Activated CD4-positive, alpha-beta T cell treated with anti-CD3 and anti-CD28 coated beads, Interleukin-2, amount 10 ng/mL, durations not matched to agents 24 days and 14 days (primary cell): ENCODE measurements at places on chromosomes 5 and 9. TPM values are rescaled to one million over a fixed set of nuclear protein-coding genes. Genes with fewer than 3 reads are reported as not detected.
A peak's percentile ranks its signal among the peaks of the same experiment; 100 is the strongest.

ZSWIM6 gene
- 7.4 and 7.9 TPM in 2 replicates for total RNA-seq

TMOD1 gene
- 0.71 and 0.91 TPM in 2 replicates for total RNA-seq

PRRT1B gene
- total RNA-seq: not detected in 2 replicates

FBXL7 gene
- not detected in 2 replicates for total RNA-seq

FOXD4 gene
- not detected in 2 replicates for total RNA-seq

AGXT2 gene
- not detected in 2 replicates for total RNA-seq

F12 gene
- total RNA-seq: 2.7 and 2.8 TPM in 2 replicates

CDH10 gene
- total RNA-seq: not detected in 2 replicates

ENTREP1 gene
- total RNA-seq: not detected in 2 replicates

DNA sequence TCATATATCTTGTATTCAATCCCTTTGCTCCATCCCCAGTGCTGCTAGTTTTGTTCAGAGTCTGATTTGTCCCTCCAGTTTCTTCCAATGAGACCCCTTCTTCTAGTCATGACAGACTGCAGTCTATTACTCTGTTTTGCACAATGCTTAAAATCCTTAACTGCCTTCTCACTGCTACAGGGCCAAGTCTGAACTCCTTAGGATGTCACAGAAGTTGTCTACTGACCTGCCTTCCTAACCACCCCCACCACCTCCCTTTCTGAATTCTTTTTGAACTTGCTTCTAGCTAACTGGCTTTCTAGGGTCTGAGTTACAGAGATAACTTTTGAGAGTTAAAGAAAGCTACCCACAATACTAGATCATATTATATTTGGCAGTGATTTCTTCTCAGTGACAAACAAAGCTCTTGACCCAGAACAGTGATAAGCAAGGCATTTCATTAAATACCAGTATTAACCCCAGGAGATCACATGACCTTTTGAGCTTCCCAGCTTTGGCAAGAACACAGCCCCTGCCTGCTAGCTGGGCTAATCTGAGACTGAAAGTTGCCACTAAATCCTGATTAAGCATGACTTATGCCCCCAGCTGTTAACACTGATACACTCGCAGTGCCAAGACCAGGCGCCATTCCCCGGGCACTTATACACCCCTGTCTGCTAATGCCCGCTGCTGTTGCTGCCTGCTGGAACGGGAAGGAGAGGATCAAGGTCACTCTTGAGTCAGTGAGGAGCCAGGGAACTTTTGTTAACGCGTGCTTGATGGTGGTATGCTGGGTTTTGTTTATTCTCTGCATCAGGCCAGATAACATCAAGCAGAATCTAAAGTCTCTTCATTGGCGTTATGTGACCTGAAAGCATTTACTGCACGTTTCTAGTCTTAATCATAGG is 36.4 kb upstream of the ADAMTSL1 start:
- no peak overlapping the region for H3K4me3 ChIP-seq
- H3K4me1 ChIP-seq: no peaks in the 10 kb centered on the region
- H3K36me3 ChIP-seq: no peaks in the 10 kb centered on the region
- H3K27ac ChIP-seq: no peak overlapping the region
- DNase-seq: no peak
- H3K27me3 ChIP-seq: peaks cover 20% of the 10 kb centered on the region

DNA sequence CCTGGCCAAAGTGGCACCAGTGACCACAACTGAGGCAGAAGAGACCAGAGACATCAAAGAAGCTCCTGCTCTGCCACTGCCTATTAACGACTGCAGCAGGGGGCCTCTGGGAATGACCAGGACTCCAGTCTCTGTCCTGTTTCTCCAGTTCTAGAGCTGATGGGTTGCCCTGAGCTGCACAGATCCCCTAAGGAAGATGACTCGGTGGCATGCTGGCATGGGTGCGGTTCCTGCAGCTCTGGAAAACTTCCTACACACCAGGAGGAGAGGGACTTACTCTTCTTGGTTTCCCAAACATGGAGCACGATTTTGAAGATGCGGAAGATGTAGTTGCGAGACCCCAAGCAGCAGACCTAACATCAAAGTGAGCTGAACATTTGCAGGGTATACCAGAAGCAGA is 2.7 kb downstream of the SLIT3 start:
- no peak overlapping the region for H3K4me3 ChIP-seq
- no peak for DNase-seq
- no peak overlapping the region for H3K27ac ChIP-seq
- H3K36me3 ChIP-seq: no peaks in the 10 kb centered on the region
- H3K27me3 ChIP-seq: peaks cover 40% of the 10 kb centered on the region

- H3K4me3 ChIP-seq: peak overlapping the region; percentile 95
- H3K27me3 ChIP-seq: peaks cover 8% of the 10 kb centered on the region
- peaks cover 7% of the 10 kb centered on the region for H3K4me1 ChIP-seq
- peaks cover 26% of the 10 kb centered on the region for H3K36me3 ChIP-seq
- H3K27ac ChIP-seq: peak overlapping the region; percentile 97
Measured at GRCh38 chr9:135500071-135500524, 384 bp upstream of the MRPS2 start.

- H3K4me3 ChIP-seq: no peak overlapping the region
- no peaks in the 10 kb centered on the region for H3K36me3 ChIP-seq
- peak; percentile 69 for DNase-seq
- no peak overlapping the region for H3K27ac ChIP-seq
- H3K4me1 ChIP-seq: peaks cover 8% of the 10 kb centered on the region
Measured at GRCh38 chr5:96595300-96596090, 66.7 kb upstream of the CAST start.

DNA sequence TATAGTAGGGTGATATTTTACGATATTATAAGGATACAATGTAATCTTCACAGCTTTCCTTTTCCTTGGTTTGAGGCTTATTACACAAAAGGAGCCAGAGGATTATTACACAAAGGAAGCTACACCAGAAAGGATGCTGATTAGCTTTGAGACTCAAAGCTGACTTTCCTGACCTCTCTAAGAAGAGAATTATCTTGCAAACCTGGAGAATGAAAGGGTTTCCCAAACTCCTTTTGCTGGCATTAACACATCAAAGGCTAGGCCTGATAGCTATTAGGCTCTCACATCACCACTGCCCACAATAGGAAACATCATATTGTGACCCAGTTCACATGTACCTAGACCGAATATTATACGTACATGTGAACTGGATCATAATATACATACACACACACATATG is 34.2 kb upstream of the CHD1 start:
- no peaks in the 10 kb centered on the region for H3K36me3 ChIP-seq
- H3K4me3 ChIP-seq: no peak overlapping the region
- H3K27me3 ChIP-seq: peaks cover 4% of the 10 kb centered on the region
- H3K4me1 ChIP-seq: no peaks in the 10 kb centered on the region

DNA sequence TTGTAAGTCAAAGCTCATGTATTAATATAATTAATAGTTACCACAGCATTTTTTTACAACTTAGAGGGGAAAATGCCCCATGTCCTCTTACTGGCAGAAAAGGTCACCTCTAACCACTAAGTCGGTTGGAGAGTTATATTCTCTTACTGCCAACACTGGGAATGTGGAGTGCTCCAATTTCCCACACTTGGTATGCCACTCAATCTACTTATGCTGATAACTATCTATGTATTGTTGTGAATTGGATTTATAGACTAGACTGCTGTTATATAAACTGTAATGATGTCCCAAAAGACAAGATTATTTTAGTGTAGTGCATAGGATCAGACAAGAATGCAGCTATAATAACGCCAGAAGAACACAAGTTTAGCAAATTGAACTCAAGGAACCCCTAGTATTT is 2385.2 kb upstream of the C9orf72 start:
- H3K36me3 ChIP-seq: no peaks in the 10 kb centered on the region
- H3K4me3 ChIP-seq: no peak overlapping the region
- H3K27me3 ChIP-seq: no peaks in the 10 kb centered on the region
- no peak overlapping the region for H3K27ac ChIP-seq
- no peaks in the 10 kb centered on the region for H3K4me1 ChIP-seq
- no peak for DNase-seq

DNA sequence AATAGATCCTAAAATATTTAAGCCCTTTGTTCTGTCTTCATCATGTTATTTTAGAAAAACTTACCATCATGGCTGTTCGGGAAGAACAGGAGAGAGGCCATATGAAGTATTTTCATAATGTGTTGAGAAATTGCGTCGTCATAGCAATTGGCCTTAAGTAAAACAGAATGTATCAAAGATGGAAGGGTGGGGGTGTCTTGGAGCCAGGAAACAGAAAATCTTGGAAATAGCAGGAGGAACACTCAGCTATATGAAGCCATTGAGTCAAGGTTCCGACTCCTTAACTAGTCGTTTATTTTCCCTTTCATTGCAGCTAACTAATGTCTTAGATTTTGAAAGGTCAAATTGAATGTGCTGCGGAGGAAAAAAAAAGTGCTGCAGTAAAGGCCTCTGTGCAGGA is 1.3 kb downstream of the SPTAN1 start:
- H3K4me1 ChIP-seq: peaks cover 45% of the 10 kb centered on the region
- no peak overlapping the region for H3K4me3 ChIP-seq

GRCh38 chr5:87116825-87117512 is 150.7 kb upstream of the RASA1 start:
- DNase-seq: no peak
- H3K27ac ChIP-seq: peak overlapping the region; percentile 4
- H3K4me3 ChIP-seq: no peak overlapping the region

GRCh38 chr5:88226881-88227450 is 41.7 kb downstream of the TMEM161B start:
- H3K36me3 ChIP-seq: peaks cover 17% of the 10 kb centered on the region
- H3K27me3 ChIP-seq: no peaks in the 10 kb centered on the region
- DNase-seq: no peak
- H3K27ac ChIP-seq: no peak overlapping the region

GRCh38 chr9:128218518-128219389 is 15.6 kb downstream of the DNM1 start:
- DNase-seq: peak; percentile 99
- H3K4me1 ChIP-seq: peaks cover 14% of the 10 kb centered on the region
- H3K27me3 ChIP-seq: peaks cover 6% of the 10 kb centered on the region
- H3K4me3 ChIP-seq: peak overlapping the region; percentile 82
- no peaks in the 10 kb centered on the region for H3K36me3 ChIP-seq

- no peak overlapping the region for H3K4me3 ChIP-seq
- no peaks in the 10 kb centered on the region for H3K36me3 ChIP-seq
- no peaks in the 10 kb centered on the region for H3K27me3 ChIP-seq
Measured at GRCh38 chr9:103362986-103363385, 367.9 kb downstream of the CYLC2 start.

DNA sequence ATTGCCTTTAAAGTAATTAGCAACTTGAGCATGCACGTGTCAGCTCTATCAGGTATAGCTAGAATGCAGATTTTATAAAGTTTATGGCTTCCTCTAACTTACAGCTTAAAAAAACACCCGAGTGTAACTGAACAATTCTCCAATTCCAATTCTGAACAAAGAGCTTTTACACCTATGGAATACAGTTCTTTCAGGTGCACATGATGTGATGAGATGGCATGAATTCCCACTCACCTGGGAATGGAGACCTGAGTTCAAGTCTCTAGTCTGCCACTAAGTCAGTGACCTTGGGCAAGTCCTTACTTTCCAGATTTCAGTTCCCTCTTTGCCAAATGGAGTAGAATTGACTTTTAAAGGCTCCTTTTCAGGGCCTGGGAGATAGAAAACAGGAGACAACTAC is 1.8 kb downstream of the ZFAND5 start:
- H3K4me1 ChIP-seq: peaks cover 42% of the 10 kb centered on the region
- peaks cover 42% of the 10 kb centered on the region for H3K36me3 ChIP-seq
- DNase-seq: peak; percentile 60

GRCh38 chr5:153798830-153799229 is 239.9 kb downstream of the FAM114A2 start:
- no peaks in the 10 kb centered on the region for H3K36me3 ChIP-seq
- H3K27ac ChIP-seq: no peak overlapping the region
- H3K4me1 ChIP-seq: no peaks in the 10 kb centered on the region

GRCh38 chr9:134518004-134518606 is 123.5 kb upstream of the COL5A1 start:
- no peak for DNase-seq
- H3K27me3 ChIP-seq: no peaks in the 10 kb centered on the region
- H3K27ac ChIP-seq: no peak overlapping the region

DNA sequence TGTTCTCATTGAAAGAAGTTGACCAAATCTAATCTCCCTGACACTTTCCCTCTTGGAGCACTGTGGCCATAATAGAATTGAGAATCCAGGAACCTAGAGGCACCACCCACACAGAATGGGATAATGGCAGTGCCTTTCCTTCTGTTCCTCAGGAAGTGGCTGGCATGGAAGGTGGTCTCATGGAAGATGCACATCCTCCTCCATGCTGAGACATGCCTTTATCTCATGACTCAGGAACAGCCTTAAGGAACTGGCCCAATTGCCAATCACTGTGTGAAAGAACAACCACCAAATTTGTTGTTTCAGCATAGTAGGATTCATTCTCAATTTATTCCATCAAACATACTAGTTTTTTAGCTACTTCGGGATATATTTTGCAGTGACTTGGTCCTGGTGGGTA is 137.5 kb upstream of the RASGRF2 start:
- no peak for DNase-seq
- no peaks in the 10 kb centered on the region for H3K4me1 ChIP-seq
- peaks cover 27% of the 10 kb centered on the region for H3K36me3 ChIP-seq

GRCh38 chr9:27292659-27293405 is 4.1 kb downstream of the EQTN start:
- H3K4me3 ChIP-seq: no peak overlapping the region
- H3K27ac ChIP-seq: no peak overlapping the region
- H3K36me3 ChIP-seq: no peaks in the 10 kb centered on the region
- H3K27me3 ChIP-seq: peaks cover 4% of the 10 kb centered on the region
- H3K4me1 ChIP-seq: no peaks in the 10 kb centered on the region
- DNase-seq: no peak

DNA sequence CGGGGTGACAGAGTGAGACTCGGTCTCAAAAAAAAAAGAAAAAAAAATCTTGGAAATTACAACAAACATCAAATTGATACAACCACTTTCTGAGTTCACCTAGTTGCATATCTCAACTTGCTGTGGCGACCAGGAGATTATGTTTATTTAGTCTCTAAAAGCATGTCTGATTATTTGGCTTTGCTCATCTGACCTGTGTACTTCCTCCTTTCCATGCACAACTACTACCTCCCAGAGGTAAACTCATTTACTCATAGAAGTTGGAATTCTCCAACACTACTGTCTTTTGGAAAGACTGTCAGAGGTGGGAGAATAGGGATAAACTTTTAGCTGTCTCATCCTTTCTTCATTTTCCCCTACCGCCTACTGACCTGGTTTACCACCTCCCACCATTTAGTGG is 42.6 kb downstream of the MTMR12 start:
- no peak for DNase-seq
- H3K4me1 ChIP-seq: peaks cover 6% of the 10 kb centered on the region
- peaks cover 62% of the 10 kb centered on the region for H3K36me3 ChIP-seq
- no peaks in the 10 kb centered on the region for H3K27me3 ChIP-seq

GRCh38 chr5:4275232-4275631 is 679.6 kb downstream of the IRX1 start:
- H3K27ac ChIP-seq: no peak overlapping the region
- H3K36me3 ChIP-seq: no peaks in the 10 kb centered on the region
- no peaks in the 10 kb centered on the region for H3K27me3 ChIP-seq
- no peaks in the 10 kb centered on the region for H3K4me1 ChIP-seq
- DNase-seq: no peak
